Tibial nerve (tissue), 4 donors: ENCODE measurements at places on chromosomes 1 and 21. TPM values are rescaled to one million over a fixed set of nuclear protein-coding genes. Genes with fewer than 3 reads are reported as not detected.

GRCh38 chr1:71038942-71039341 is 8.7 kb downstream of the PTGER3 start:
- no peak for DNase-seq

The EFNA3 gene
- 0.63 TPM for total RNA-seq

The CD1B gene
- not detected for total RNA-seq

DNA sequence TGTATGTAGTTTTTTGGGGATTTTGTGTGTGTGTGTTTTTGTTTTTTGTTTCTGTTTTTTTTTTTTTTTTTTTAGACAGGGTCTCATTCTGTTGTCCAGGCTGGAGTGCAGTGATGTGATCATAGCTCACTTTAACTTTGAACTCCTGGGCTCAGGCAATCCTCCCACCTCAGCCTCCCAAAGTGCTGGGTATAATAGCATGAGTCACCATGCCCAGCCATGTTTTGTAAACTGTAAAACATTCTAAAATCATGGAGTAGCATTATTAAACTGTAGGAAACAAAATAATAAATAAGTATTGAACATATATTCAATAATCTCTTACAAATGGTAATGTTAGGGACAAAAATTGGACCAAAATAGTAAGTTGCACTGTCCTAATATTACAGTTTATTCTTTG is 124.0 kb downstream of the FAF1 start:
- DNase-seq: no peak

- DNase-seq: no peak
Measured at GRCh38 chr1:199684686-199685273, 342.7 kb upstream of the NR5A2 start.

The CRYAA gene
- not detected for total RNA-seq

DNA sequence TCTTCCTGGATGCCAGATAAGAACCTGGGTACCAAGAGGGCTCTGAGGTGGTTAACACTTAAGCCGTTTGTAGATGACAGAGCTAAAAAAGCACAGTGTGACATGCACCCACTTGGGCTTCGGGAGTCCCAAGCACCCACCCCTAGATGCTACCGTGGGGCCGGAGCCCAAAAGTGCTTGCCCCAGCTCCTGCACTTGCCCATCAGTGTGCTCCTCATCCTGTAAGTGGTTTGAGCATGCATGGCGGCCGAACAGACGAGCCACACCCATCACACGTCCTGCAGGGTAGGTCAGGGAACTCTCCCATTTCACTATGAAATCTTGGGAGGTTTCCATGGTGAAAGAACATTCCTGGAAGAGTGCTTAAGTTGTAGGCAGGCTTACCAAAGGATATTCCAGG is 158.9 kb upstream of the TNR start:
- DNase-seq: no peak

The ETNK2 gene
- 69.8 TPM for total RNA-seq
